ENCODE measurements at places on chromosomes 7 and 10. TPM values are rescaled to one million over a fixed set of nuclear protein-coding genes. Genes with fewer than 3 reads are reported as not detected.

GIMAP5 gene
- total RNA-seq = 422 TPM

CH25H gene
- not detected for total RNA-seq

C10orf67 gene
- not detected for total RNA-seq

- H3K4me3 ChIP-seq = no peak overlapping the region
- no peaks in the 10 kb centered on the region for H3K36me3 ChIP-seq
- DNase-seq = peak; percentile 66
Observed at GRCh38 chr10:97701438-97702069, 12.0 kb upstream of the MARVELD1 start.

- H3K27me3 ChIP-seq = peaks cover 5% of the 10 kb centered on the region
- no peak for DNase-seq
- no peak overlapping the region for H3K4me3 ChIP-seq
- H3K27ac ChIP-seq = no peak overlapping the region
Observed at GRCh38 chr10:89209718-89210117, 2.6 kb upstream of the CH25H start.
